Amygdala (tissue), 56 donors: ENCODE measurements at places on chromosomes 4 and X.

- no peak for DNase-seq
Measured at GRCh38 chr4:93016350-93016749, 712.6 kb downstream of the GRID2 start.

GRCh38 chr4:54333657-54334056 is 104.6 kb downstream of the PDGFRA start:
- DNase-seq = no peak

DNA sequence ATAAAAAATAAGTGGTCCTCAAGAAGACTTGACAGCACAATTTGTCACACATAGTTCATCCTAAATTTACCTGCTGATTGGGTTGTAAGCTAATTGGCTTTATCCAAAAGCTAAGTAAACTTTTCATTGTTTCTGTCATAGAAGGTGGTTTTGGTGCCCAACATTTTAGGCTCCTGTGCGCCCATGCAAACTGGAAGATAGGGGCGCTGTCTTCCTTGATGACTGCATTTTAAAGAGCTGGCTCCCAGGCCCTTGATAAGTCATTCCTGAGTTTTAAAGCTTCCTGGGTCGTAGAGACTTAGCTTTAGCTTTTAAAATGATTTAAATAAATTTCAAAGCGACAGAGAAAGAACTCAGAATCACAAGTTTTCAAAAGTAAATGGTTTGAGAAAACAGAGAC is 625.4 kb upstream of the GALNT7 start:
- no peak for DNase-seq

GRCh38 chr4:95362906-95363558 is 185.7 kb downstream of the UNC5C start:
- peak; percentile 13 for DNase-seq

- DNase-seq = no peak
Measured at GRCh38 chr4:25104591-25104990, 55.7 kb downstream of the SEPSECS start.

DNA sequence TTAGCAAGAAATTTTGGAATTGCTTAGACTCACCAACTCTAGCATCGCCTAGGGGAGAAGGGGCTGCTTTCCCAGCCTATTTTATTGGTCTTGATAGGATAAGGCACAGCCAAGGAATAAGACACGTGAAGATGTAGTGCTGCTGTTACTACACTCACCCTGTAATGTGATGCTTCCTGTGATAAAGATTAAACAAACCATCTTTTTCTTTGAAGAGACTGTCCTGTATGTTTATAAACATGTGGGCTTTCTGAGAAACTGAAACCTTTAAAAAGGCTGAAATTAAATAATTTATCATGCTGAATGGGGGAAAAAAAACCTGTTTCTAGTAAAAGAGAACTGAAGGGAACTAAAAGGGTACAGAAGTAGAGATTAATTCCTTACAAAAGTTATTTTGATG is 13.2 kb downstream of the TAPT1 start:
- DNase-seq = no peak

- DNase-seq = no peak
Measured at GRCh38 chr4:25930731-25931354, 16.8 kb downstream of the SMIM20 start.
